Kidney (tissue), 22 donors: ENCODE measurements at places on chromosomes 13 and 19. TPM values are rescaled to one million over a fixed set of nuclear protein-coding genes. Genes with fewer than 3 reads are reported as not detected.

The THSD1 gene
- 6.4 TPM for total RNA-seq

DNA sequence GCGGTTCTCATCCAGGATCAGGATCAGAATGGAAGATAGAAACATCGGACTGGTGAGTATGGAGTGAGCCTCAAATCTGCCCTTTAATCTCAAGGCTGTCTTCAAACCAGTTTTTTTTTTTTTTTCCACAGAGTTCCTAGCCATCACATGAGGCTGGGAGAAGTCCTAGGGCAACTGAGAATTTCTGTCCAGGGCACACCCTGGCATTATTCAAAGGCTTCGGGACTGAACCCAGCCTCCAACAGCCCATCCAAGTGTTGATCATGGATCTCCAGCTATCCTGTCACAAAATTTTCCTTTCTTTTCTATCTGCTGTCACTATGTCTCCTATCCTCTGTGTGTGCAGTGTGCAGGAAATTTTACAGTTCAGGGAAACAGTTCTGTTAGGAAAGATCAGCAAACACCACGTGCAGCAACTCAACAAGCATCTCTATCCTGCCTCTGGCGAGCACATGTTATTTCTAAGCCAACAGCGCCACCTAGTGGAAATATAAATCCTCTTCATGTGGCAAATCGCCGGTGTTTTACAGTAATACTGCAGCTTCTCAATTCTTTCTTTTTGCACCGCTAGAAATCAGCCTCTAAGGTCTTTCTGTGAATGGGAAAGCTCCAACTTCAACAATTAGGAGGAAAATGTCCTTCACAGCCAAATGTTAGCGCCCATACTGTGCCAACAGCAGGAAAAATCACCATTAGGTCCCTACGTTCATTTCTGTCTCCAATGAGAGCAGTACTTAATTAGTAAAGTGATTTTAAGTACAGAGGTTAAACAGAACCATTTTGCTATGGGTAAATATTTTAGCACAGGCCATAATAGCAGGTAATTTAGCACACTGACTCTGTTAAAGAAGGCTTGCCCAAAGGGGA lies 21.4 kb upstream of the ZNF181 start:
- peak; percentile 67 for DNase-seq

The SLC25A41 gene
- 0.28 TPM for total RNA-seq

The GPR18 gene
- total RNA-seq: 0.88 TPM

GRCh38 chr19:49149652-49150105 lies 5.5 kb downstream of the HRC start:
- peak; percentile 95 for DNase-seq

DNA sequence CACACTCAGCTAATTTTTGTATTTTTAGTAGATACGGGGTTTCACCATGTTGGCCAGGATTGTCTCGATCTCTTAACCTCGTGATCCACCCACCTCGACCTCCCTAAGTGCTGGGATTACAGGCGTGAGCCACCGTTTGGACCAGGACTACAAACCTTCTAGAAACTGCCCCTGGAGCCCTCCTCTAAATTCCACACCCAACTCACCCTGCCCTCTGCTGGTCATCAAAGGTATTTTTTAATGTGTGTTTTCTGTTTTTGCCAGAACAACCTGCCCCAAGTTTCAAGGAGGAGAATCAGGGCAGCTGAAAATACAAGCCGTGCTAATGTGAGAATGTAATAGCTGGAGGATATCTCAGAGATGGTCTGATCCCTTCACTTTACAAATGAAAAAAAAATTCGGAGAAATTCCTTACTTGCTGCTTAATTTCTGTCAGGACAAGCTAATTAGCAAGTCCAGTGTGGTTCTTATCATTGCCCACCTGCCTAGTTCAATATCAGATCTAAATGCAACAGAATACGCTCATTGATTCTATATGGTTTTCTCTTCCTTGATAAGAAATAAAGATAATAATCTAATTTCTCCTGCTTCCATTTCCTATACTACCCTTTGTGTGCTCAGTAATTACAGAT lies 4.1 kb downstream of the ATP8A2 start:
- no peak for DNase-seq

DNA sequence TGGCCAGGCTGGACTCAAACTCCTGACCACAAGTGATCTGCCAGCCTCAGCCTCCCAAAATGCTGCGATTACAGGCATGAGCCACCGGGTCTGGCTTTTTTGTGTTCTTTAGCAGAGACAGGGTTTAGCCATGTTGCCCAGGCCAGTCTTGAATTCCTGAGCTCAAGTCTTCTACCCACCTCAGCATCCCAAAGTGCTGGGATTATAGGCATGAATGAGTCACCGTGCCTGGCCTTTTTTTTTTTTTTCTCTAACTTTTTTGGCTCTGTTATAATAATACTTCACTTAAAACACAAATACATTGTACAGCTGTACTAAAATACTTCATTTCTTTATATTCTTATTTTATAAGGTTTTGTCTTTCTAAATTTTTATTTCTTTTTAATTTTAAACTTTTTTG lies 599.5 kb upstream of the PCDH9 start:
- no peak for DNase-seq

- peak; percentile 84 for DNase-seq
Observed at GRCh38 chr19:33796164-33796875, at the start of gene KCTD15. Gene KCTD15, plus strand, starts transcription at chr19:33796870. Its CDS starts 3,585 bp downstream, at chr19:33800455.

- no peak for DNase-seq
Observed at GRCh38 chr19:10763828-10764339, 46.0 kb downstream of the DNM2 start.

DNA sequence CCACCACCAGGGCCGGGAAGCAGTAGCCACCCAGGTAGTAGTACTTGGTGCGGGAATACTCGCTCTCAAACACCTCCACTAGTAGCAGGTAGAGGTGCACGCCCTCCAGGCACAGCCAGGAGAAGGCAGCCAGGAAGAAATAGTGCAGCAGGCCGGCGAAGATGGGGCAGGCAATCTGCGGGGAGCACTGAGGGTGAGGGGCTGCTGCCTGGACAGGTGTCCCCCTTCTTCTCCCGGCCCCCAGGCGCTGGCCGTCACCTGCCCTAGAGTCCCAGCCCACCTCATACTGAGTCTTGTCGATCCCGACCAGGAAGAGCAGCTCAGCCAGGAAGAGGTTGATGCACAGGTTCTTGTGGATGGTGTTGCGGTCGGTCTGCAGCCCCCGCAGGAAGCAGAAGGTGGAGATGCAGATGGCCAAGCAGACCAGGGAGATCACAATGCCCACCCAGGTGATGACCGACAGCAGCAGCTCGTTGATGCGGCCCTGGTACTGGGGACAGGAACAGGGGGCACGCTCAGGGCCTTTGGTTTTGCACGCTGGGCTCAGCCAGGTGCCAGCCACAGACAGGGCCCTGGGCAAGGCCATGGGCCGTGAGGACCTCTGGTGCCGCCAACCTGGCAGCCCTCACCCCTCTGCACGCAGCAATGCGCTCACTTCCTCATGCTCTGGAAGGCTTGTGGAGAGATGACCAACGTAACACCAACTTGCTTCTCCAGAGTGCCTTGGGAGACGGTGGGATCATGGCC lies 20.8 kb upstream of the ASF1B start:
- DNase-seq: no peak

DNA sequence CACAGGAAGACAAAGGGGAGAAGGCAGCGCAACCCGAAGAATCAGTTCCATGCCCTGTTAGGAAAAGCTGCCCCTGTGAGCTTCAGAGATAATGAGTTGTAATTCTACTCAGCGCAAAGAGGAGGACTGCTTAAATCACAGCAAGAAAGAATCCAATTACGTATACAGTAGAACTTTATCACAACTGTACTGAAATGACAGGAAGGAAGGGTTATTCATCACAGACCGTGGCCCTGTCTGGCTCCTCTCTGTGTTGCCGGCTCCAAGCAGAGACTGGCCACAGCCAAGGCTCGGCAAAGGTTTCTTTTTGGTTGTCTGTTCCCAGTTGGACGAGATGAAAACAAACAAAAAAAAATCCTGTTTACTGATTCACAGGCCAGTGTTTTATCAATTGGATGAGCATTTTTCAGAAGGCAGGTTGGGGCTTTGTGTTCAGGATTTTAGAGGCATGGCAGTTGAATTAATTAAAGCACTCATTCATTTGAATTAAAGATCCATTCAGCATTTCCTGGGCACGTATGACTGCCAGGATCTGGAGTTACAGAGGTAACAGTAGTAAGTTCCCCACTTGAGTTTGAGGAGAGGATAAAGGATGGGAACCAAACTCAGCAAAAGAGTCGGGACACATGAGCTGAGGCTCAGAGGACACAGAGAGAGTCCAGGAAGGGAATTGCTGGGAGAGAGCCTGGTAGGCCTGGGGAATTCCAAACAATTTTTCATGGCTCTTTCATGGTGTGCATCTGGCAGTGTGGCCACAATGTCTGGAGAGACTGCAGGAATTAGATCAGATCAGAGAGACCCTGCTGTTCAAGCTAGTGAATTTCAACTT lies 341.0 kb downstream of the DNAJC15 start:
- DNase-seq: no peak

DNA sequence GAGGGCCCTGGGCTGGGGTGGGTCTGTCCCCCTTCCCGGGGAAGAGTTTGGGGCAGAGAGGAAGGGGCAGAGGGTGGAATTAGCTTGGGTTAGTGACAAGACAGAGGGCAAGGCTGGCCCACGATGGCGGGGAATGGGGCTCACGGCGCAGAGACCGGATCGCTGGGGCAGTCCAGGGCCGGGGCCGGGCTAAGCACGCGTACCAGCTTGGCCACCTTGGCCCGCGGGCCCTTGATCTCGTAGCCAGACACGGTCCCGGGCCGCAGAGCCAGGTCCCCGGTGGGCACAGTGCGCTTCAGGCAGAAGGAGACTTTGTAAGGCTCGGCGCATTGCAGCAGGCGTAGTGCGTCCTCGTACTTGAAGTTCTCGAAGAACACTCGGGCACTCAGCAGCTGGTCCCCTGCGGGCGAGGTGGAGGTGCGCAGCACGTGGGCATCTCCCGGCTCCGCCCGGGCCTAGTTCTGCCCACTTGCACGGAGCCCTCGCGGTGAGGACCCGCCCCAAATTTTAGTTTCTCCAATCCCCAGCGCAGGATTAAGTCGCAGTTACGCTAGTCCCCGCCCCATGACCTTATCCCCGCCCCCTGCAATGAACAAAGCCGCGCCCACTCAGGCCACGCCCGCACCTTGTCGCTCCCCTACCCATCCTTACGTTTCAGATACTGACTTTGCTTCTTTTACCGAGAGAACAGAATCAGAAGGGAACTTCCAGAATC lies 8.6 kb upstream of the HIPK4 start:
- peak; percentile 83 for DNase-seq

- no peak for DNase-seq
Observed at GRCh38 chr19:33490041-33490451, 31.5 kb downstream of the PEPD start.

- DNase-seq: no peak
Observed at GRCh38 chr19:16000024-16000663, 51.3 kb downstream of the OR10H4 start.

The ATCAY gene
- 0.16 TPM for total RNA-seq

DNA sequence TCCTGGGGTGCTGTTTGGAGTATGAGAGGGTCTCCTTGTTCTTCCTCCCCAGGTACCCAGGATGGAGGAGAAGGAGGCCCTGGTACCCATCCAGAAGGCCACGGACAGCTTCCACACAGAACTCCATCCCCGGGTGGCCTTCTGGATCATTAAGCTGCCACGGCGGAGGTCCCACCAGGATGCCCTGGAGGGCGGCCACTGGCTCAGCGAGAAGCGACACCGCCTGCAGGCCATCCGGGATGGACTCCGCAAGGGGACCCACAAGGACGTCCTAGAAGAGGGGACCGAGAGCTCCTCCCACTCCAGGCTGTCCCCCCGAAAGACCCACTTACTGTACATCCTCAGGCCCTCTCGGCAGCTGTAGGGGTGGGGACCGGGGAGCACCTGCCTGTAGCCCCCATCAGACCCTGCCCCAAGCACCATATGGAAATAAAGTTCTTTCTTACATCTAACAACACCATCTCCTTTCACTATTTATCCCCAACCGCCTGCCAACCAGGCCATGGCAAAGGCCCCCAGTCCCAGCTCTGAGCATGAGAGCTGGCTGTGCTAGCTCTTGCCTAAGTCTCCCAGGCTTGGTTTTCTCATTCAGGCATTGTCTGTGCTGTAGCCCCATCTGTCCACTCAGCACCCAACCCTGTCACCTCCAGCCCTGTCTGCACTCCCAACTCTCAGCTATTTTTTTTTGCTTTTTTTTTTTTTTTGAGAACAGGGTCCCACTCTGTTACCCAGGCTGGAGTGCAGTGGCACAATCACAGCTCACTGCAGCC lies 11.2 kb downstream of the DKKL1 start:
- DNase-seq: no peak

- no peak for DNase-seq
Observed at GRCh38 chr13:102035969-102036368, 365.9 kb downstream of the FGF14 start.

GRCh38 chr13:101218484-101218883 lies 197.8 kb downstream of the NALCN start:
- DNase-seq: no peak

- DNase-seq: no peak
Observed at GRCh38 chr19:57305056-57305455, 15.2 kb upstream of the ZNF543 start.

DNA sequence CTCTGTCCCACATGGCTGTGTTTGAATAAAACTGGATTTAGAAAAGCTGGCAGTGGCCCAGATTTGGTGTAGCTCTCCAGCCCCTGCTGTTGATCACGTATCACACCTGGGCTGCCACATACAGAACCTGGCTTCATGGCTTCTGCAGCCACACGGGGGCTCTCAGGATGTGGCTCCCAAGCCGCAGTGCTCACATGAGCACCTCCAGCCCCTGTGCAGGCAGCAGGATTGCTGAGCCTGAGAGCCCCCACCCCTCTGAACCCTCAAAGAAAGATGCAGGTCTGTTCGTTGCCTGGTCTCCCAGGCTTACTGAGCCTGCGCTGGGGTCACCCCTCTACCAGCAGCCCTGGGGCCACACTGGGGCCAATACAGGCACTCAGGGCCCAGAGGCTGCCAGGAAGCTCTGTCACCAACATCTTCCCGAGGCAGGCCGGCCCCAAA lies 2.7 kb downstream of the PLEKHF1 start:
- DNase-seq: peak; percentile 73

GRCh38 chr13:81487151-81487550 lies 1146.2 kb upstream of the SPRY2 start:
- DNase-seq: no peak

The ETV2 gene
- 0.38 TPM for total RNA-seq

- DNase-seq: peak; percentile 25
Observed at GRCh38 chr19:4140237-4140711, 13.2 kb upstream of the CREB3L3 start.

- no peak for DNase-seq
Observed at GRCh38 chr13:108249150-108249549, 20.4 kb upstream of the TNFSF13B start.

GRCh38 chr13:108266321-108266990 lies 3.1 kb upstream of the TNFSF13B start:
- no peak for DNase-seq

DNA sequence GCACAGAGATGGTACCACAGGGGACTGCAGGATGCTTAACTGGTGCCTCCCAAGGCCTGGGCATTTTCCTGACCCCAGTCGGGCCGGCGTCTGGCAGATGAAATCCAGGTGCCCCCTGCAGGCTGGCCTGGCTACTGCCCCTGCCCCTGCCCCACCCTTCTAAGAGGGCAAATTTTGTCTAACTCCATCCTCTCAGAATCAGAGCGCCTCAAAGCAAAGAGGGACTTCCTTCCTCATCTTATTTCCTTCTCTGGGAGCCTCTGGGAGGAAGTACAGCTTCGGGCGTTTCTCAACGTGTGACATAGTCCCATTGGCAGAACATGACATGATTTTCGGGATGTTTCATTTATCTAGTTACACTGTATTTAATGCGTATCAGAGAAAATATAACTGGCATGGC lies 2.7 kb downstream of the PRKACA start:
- DNase-seq: no peak
